Astrocyte of the hippocampus (primary cell): ENCODE measurements at places on chromosomes 4 and X.

GRCh38 chr4:80029364-80029763 is 43.7 kb downstream of the ANTXR2 start:
- no peak for DNase-seq

- DNase-seq = no peak
Measured at GRCh38 chrX:14672611-14673172, 143.4 kb downstream of the GLRA2 start.

- peak; percentile 63 for DNase-seq
Measured at GRCh38 chr4:124304941-124305340, 407.6 kb downstream of the ANKRD50 start.

- no peak for DNase-seq
Measured at GRCh38 chr4:70687392-70687791, 940 bp upstream of the UTP3 start.

- no peak for DNase-seq
Measured at GRCh38 chrX:38080808-38081207, 74.5 kb downstream of the SYTL5 start.

GRCh38 chrX:54980334-54980733 is 13.7 kb downstream of the PFKFB1 start:
- DNase-seq = no peak

GRCh38 chr4:67550451-67550850 is 5.1 kb upstream of the CENPC start:
- no peak for DNase-seq

DNA sequence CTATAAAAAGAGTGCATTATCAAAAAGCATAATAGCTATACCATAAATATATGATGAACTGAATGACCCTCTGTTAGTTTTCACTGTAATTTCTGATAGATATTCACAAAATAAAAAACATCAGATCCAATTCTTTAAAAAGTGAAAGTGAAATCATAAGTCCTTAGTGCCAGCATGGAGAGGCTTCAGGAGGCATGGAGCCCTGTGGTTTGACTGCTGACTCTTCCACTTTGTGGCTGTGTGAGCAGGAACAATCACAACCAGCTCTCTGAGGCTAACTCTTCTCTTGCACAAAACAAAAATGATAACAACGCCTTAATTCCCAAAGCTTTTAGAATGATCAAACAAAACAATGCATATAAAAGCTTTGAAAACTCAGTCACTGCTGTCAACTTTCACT is 1143.9 kb downstream of the PDHA2 start:
- peak; percentile 46 for DNase-seq
